ENCODE measurements at places on chromosomes 5 and 9.

DNA sequence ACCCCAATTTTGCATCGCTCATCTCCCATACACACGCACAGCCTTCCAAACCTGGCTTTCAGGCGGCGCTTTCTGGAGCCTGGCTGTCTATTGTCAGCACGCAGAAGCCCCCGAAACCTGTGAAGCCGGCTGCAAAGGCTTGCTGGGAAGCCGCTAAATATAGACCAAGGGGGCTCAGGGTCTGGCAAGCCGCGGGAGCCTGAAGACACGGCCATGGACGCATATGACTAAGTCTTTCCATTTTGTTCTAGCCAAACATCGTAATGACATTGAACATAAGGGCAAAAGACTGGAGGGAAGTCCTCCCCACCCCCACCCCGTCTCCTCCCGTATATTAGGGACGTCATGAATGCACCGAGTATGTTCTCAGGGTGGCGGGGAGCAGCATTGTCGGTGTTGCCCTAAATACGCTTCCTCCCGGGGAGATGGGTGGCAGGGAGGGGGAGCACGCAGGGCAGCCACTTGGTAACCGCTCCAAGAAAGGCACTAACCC is 1.1 kb downstream of the CTNND2 start:
- DNase-seq: no peak

DNA sequence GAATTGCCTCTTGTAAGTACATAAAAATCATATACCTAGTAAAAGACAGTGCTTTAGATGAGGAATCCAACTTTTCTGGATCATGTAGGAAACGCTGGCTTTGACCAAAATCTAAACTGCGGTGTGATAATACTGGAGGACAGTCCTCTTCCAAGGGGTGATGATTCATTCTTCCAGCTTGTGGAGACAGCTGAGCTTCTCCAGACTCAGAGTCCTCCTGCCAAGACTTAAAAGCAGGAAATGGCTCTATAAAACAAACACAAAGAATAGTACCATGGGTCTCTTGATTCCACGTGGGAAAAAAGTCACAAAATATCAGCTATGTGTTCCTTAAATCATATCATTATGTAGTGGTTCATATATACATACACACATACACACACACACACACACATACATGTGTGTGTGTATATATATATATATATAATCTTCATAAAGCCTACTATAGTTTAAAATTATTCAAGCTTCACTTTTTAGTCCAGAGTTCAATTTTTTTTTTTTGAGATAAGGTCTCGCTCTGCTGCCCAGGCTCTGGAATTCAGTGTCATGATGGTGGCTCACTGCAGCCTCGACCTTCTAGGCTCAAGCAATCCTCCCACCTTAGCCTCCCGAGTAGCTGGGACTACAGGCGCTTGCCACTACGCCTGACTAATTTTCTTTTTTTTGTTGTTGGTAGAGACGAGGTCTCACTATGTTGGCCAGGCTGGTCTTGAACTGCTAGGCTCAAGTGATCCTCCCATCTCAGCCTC is 65.0 kb downstream of the PKD2L2 start:
- peak; percentile 25 for DNase-seq

GRCh38 chr9:9612270-9612669 is 1000.5 kb downstream of the PTPRD start:
- DNase-seq: peak; percentile 4

- DNase-seq: peak; percentile 54
Observed at GRCh38 chr5:119340597-119341218, 15.1 kb upstream of the TNFAIP8 start.

DNA sequence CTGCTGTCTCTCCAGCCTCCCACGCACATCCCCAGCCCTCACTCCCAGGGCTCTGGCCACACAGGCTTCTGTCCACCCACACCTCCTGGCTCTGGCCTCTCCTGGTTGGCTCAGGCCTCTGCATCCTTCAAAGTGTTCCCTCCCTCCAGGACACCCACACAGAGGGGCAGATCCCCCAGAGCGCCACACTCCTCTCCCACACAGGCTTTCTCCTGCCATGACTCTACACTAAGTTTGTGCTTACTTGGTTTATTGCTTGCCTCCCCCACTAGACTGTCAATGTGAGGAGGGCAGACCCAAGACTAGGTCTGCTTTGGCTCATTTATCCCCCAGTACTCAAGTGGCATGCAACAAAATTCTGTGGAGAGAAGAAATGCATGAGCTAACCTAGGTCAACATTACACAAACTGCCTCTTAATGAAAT is 67.0 kb upstream of the SPOCK1 start:
- no peak for DNase-seq

GRCh38 chr5:59810041-59810440 is 83.5 kb downstream of the PDE4D start:
- peak; percentile 71 for DNase-seq

GRCh38 chr5:180689775-180690174 is 40.4 kb upstream of the FLT4 start:
- no peak for DNase-seq

DNA sequence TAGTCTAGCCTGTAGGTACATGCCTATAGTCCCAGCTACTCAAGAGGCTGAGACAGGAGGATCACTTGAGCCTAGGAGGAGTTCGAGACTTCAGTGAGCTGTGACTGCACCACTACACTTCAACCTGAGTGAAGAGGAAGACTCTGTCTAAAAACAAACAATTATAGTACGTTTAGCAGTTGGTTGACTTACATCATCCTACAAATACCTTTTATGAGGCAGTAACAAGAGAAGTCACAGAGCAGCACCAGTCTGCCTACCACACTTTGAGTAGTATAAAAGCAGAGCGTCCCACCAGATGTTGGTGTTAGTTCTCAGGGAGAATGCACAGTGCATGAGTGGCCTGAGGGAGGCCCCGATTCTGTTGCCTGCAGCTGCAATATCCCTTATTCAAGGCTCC is 16.1 kb downstream of the ZFR start:
- DNase-seq: no peak

GRCh38 chr9:113319054-113319453 is 15.9 kb upstream of the RNF183 start:
- no peak for DNase-seq

DNA sequence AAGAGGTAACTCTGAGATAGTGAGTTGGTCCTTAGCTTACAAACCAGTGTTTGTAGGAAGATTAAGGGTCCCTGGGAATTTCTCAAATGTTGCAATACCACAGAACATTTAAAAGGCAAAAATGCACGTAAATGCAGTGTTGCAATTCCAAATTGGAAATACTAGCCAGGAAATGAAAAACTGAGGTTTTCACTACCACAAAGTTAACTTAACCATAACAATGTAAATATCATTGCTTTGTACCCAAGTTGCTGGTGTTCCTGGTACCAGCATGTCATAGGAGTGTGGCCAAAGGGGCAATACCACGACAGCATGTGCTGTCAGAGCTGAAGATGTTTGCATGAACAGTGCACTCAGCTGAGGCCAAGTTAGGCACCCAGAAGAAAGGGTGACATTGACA is 382.9 kb downstream of the GLIS3 start:
- DNase-seq: no peak

DNA sequence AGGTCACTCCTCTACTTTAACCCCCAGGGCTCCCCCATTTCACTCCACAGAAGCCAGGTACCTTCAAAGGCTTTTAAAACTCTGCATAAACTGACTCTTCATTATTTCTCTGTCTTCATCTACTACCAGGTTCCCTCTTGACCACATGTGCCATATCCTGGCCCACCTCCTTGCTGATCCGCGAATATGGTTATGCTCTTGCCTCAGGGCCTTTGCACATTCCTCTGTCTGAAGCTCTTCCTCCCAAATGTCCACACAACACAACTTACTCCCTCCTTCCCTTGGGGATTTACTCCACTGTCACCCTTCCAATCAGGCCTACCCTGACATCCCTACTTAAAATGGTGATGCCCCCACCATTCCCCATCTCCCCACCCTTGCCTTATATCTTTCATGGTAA is 134.6 kb upstream of the ANKRD55 start:
- no peak for DNase-seq

- DNase-seq: no peak
Observed at GRCh38 chr9:27162045-27162444, 53.0 kb downstream of the TEK start.

DNA sequence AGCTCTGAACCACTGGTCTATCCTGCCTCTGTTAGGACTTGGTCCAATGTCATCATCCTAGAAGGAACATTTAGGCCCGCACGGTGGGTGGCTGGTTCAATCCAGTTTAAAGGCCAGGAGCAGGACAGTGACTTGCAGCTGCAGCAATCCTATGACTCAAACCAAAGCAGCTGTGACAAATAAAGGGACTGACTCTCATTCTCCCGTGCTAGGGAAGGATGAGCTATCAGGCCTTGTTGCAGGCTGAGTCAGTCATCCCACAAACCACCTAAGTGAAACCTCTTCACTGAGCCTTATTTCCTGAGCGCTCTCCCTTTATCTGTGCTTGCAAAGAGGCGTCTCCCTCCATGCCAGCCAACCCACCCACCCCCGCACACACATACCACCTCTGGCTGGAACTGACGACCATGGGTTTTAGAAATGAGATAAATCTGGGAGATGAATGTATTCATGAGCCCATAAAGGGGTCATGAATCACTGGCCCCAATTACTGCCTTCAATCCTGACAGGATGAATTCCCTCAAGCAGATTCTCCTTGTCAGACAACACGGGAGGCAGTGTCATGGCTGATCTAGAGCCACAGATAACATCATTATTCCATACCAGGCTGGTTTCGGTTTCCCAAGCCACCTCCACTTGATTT is 93.4 kb downstream of the KCNIP1 start:
- no peak for DNase-seq

GRCh38 chr5:68423154-68423811 is 207.7 kb downstream of the PIK3R1 start:
- no peak for DNase-seq

DNA sequence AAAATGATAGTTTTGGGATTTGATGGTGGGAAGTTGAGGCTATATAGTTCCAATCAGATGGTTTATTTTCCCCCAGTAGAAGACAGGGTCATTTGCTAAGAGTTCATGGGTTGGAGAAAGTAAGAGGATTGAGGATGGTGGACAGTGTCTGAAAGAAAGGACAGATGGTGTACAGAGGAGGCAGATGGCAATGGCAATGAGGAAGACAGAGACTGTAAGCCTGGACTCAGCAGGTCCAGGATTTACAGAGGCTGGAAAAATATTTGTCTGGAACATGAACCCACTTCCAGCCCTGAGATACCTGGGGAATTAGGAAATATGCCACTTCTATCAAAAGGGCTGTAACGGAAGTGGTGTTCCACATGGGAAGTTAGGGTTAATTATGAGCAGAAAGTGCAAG is 84.5 kb downstream of the PCSK1 start:
- no peak for DNase-seq

GRCh38 chr5:97576956-97577355 is 393.9 kb upstream of the RIOK2 start:
- no peak for DNase-seq

DNA sequence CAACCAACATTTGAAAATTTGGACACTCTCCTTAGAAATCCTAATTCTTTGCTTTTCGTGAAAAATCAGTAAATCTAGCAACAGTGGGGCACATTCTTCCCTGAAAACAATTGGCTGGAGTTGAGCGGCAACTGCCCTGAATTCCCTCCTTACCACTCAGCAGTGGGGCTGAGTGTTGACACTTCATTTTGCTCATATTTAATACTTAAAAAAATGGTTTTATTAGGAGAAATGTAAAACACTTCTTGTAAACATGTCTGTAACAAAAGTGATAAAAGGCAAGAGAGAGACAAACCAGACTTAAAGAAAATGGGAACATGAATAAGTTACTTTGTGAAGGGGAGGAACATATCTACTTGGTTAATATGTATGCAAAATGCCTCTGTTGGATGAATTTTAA is 193.5 kb downstream of the CNTLN start:
- no peak for DNase-seq

DNA sequence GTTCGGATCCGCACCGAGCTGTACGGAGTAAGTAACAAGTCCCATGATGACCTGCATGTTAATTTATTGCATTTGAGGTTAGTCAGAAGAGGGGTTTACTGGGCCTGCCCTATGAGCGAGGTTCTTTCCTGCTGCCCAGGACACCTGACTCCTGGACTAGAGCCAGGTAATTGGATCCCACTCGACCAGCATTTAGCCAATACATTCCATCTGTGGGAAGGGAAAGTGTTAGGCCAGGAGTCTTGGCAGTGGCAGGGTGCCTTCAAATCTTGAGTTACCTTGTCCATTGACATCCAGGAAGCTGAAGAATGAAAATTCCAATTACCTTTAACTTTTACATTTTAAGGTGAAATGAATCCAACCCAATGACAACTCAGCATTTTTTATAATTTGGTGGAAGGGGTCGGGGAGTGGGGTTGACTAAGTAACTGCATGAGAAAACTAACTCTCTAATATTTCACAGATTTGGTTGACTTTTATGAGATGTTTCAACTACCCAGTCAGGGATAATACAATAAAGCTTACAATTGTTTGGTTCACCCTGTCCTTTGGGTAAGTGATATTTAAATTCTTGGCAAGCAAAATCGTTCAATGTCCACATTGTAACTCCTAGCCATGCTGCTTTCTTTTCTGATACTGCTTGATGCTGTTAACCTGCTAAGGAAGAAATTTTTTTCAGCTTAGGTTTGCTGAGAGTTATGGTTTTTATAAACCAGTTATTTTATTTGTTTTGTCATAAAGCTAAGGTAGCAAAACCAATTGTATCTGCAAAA is 111.6 kb upstream of the IQGAP2 start:
- DNase-seq: no peak

DNA sequence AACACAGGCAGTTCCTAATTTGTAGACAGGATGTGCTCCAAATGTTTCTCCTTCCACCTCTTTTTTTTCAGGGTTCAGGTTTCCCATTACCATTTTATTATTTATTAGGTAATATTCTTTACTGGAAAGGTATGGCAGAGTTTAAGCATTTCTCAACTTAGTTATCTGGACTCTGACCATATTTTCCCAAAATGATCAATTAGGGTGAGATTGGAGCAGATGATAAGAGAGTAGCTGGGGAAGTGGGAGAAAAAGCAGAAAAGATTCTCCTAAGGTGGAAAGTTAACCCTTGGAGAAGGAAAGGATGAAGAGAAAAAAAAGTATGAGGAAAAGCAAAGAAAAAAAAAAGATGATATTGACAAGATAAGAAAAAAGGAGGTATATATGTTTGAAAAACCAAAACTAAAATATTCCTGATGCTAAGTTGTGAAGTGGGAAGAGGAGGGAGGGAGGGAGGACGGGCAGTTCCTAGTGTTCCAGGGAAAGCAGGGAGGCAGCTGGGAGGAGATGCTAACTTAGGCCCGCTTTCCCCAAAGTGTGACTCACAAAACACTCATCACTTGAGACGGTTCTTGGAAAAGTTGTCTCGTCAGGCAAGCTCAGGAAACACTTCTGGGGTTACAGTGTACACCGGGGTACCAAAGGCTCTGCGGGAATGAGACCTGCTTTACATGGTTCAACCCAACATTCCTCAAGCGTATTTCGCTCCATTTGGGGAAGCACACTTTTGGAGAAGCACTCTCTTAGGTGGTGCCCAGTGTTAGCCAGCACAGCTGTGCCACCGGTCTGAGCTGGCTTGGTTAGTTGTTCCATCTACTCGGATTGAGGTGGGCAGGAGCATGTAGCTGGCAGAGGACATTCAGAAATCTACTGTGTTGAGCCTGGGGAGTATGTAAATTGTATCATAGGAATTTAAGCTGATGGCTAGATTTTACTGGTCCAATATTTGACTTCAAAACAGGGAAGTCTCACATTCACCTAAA is 35.1 kb downstream of the B4GALT1 start:
- no peak for DNase-seq

GRCh38 chr5:55418994-55419968 is 111.5 kb downstream of the MTREX start:
- DNase-seq: no peak

- DNase-seq: no peak
Observed at GRCh38 chr5:32851559-32852173, 140.5 kb downstream of the NPR3 start.

- no peak for DNase-seq
Observed at GRCh38 chr5:19175776-19176570, 812.0 kb downstream of the CDH18 start.

GRCh38 chr5:41968153-41968723 is 43.2 kb downstream of the FBXO4 start:
- no peak for DNase-seq

Measured in left colon (tissue), 2 donors.